ENCODE measurements at places on chromosomes 5 and 9. TPM values are rescaled to one million over a fixed set of nuclear protein-coding genes. Genes with fewer than 3 reads are reported as not detected.

The OR1Q1 gene
- 0.17 TPM for polyA plus RNA-seq

The CCL27 gene
- 0.09 TPM for polyA plus RNA-seq

The NUTM2F gene
- polyA plus RNA-seq, result not detected

The ST6GALNAC4 gene
- polyA plus RNA-seq, result 18.4 TPM

The LURAP1L gene
- 39.9 TPM for polyA plus RNA-seq

The FAM78A gene
- 0.26 TPM for polyA plus RNA-seq

The DAB2IP gene
- polyA plus RNA-seq, result 13.4 TPM

The GPR21 gene
- 1.2 TPM for polyA plus RNA-seq

The PCSK1 gene
- not detected for polyA plus RNA-seq

The FOXD1 gene
- 8.7 TPM for polyA plus RNA-seq

The CDC37L1 gene
- 15.2 TPM for polyA plus RNA-seq

The RFESD gene
- 2.7 TPM for polyA plus RNA-seq

The MLANA gene
- not detected for polyA plus RNA-seq

The PHYHD1 gene
- 9.8 TPM for polyA plus RNA-seq

The CCDC171 gene
- 0.55 TPM for polyA plus RNA-seq

The NR2F1 gene
- polyA plus RNA-seq, result 90.5 TPM

The GLRA1 gene
- polyA plus RNA-seq, result not detected

The LCN1 gene
- polyA plus RNA-seq, result not detected

The FCN1 gene
- polyA plus RNA-seq, result not detected

The CDK9 gene
- 76.6 TPM for polyA plus RNA-seq

The OR1J2 gene
- polyA plus RNA-seq, result 0.19 TPM

The TMEM232 gene
- polyA plus RNA-seq, result 0.87 TPM

The PCDHA7 gene
- polyA plus RNA-seq, result 2.5 TPM

The TRIM23 gene
- polyA plus RNA-seq, result 14.1 TPM

The ORM2 gene
- polyA plus RNA-seq, result not detected

The TSSK1B gene
- polyA plus RNA-seq, result not detected

The CTSV gene
- 0.63 TPM for polyA plus RNA-seq

The FCN2 gene
- not detected for polyA plus RNA-seq

The SSBP2 gene
- polyA plus RNA-seq, result 63.1 TPM

The PDE4D gene
- polyA plus RNA-seq, result 2.1 TPM

The IL4 gene
- not detected for polyA plus RNA-seq

The PAM gene
- polyA plus RNA-seq, result 260 TPM

The MARCOL gene
- not detected for polyA plus RNA-seq

The CYSRT1 gene
- 0.25 TPM for polyA plus RNA-seq

The KIF27 gene
- 1.00 TPM for polyA plus RNA-seq

The CFAP157 gene
- polyA plus RNA-seq, result not detected

The FRMD3 gene
- 0.19 TPM for polyA plus RNA-seq

The SAXO1 gene
- not detected for polyA plus RNA-seq

The TERT gene
- not detected for polyA plus RNA-seq

The FBXL7 gene
- 12.9 TPM for polyA plus RNA-seq

The PCAT7 gene
- polyA plus RNA-seq, result 0.01 TPM

The MZB1 gene
- polyA plus RNA-seq, result not detected

The INSL4 gene
- not detected for polyA plus RNA-seq

The TMED7 gene
- 109 TPM for polyA plus RNA-seq

Data from fibroblast of lung (primary cell).